ENCODE measurements at places on chromosomes 13 and 19.

DNA sequence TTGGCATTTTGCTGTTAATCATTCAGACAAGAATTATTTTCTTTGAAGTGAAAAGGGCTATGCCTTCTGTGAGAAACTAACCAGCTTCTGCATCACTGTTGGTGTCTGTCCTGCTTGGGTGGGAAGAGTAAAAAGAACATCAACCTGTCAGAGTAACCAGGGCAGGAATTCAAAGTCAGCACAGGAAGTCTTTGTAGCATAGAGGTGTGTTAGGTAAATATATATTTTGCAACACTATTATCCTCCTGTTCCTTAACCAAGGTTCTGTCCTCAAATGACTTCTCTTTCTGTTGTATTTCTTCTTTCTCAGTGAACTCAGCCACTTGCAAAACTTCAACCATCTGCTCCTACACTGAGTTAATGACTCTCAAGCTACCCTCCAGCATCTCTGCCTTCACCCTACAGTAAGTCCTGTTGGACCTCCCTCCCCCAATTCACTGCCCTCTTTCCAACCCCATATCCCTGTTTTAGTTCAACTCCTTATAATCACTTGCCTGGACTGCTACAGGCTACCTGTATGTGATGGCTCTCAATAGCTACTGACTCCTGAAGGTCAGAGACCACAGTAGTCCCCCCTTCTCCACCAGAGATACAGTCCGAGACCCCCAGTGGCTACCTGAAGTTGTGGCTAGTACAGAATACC is 49.9 kb downstream of the SMAD9 start:
- DNase-seq: no peak

DNA sequence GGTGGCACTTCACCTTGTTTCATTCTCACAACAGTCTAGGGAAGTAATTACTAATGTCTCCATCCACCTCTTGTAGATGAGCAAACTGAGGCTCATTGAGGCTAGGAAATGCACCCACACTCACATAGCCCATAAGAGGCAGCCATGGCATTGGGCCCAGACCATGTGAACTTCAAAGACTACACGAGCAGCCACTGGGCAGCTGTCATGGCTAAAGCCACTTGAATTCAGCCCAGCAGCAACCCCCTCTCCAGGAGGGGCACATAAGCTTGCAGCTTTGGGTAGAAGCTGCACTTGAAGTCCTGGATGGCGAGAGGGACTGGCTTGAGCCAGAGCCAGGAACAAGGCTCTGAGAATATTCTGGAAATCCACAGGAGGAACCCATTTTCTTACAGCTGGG is 13.4 kb downstream of the ALOX5AP start:
- DNase-seq: no peak

DNA sequence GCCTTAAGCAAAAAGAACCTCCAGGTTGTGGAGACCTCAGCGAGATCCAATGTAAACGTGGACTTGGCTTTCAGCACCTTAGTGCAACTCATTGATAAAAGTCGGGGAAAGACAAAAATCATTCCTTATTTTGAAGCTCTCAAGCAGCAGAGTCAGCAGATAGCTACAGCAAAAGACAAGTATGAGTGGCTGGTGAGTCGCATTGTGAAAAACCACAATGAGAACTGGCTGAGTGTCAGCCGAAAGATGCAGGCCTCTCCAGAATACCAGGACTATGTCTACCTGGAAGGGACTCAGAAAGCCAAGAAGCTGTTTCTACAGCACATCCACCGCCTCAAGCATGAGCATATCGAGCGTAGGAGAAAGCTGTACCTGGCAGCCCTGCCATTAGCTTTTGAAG is 58.5 kb downstream of the ARHGAP35 start:
- DNase-seq: no peak

- no peak for DNase-seq
Measured at GRCh38 chr13:97295283-97296182, 73.4 kb downstream of the MBNL2 start.

DNA sequence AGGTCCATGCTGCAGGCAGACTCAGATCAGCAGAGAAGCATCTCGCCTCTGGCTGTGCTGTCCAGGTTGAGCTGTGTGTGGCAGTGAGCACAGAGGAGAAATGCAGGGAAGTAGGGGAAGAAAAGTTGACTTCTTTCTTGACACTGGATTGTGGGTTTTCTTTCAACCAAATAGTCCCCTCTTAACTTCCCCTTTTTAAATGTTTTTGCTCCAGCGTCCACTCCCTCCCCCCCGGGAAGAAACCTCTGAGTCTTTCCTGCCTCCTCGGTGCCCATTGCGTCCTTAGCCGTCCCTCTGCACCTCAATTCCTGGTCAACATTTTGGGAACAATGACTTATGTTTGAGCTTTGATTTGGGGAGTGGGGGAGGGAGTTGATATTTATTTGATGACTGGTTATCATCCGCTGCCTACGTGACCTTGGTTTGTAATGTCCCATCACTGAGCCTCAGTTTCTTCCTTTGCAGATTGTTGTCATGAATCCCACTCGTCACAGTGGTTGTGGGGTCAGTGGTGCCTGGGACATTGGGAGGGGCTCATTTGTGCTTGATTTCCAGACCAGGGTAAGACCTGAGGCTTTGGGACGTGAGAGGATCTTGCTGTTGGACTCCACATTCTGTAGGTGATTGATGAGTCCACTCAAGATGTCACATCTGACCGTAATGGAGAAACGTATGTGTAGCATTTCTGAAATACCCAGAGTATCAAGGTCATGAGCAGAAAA is at the start of gene LILRB2:
TSS of gene LILRB2 (minus strand) at position 104 of the 722 bp plus-strand sequence. CDS start 614 bp downstream, outside the sequence.
- DNase-seq: peak; percentile 11

DNA sequence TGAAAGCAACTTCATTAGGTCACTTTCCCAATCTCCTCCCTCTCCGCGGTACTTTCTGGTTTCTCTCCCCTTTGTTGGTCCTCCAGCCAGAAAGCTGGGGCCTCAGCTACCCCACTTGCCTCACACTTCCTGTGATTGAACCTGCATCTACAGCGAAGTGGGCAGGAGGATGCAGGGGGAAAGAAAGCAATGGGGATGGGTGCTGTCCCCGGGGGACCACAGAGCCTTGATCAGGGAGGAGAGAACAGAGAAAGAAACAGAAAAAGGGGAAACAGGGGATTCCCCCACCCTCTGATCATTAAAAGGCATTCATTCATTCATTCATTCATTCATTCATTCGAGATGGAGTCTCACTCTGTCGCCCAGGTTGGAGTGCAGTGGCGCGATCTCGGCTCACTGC is 74.2 kb downstream of the TRPM4 start:
- no peak for DNase-seq

- no peak for DNase-seq
Measured at GRCh38 chr13:73335210-73335609, 276.4 kb downstream of the KLF5 start.

DNA sequence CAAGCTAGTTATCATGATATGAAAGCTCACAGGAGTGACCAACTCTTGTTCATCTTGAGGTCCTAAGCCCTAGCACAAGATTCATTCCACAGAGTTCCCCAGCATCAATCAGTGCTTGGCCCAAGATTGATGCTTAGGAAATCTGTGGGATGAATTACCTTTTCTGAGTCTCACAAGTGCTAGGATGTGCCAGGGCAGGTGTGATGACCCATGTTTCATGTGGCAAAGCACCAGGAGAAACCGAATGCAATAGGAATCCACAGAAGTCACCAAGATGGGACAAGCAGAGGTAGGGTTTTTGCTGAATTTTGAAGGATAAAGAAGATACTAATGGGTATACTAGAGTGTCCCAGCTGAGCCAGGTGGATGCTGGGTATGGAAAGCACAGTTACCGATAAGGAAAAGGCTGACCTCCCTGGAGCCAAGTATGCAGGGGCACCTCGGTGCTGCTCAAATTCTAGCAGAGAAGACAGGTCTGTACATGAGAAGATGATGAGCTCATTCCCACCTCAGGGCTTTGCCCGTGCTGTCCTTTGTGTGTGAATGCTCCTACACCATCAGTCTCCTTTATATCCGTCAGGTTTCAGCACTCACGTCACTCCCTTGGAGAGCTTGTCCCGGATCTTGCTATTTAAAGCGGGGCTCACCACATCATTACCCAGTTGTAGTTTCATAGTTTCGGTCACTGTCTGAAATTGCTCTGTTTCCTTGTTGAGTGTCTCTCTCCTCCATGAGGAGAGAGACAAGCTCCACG is 168.9 kb upstream of the TSC22D1 start:
- no peak for DNase-seq

- peak; percentile 70 for DNase-seq
Measured at GRCh38 chr13:77697217-77698103, at the start of gene SLAIN1. Gene SLAIN1, plus strand, starts transcription at chr13:77697687. Its CDS starts 227 bp downstream, at chr13:77697914.

- DNase-seq: no peak
Measured at GRCh38 chr13:26324294-26324693, 70.4 kb downstream of the CDK8 start.

DNA sequence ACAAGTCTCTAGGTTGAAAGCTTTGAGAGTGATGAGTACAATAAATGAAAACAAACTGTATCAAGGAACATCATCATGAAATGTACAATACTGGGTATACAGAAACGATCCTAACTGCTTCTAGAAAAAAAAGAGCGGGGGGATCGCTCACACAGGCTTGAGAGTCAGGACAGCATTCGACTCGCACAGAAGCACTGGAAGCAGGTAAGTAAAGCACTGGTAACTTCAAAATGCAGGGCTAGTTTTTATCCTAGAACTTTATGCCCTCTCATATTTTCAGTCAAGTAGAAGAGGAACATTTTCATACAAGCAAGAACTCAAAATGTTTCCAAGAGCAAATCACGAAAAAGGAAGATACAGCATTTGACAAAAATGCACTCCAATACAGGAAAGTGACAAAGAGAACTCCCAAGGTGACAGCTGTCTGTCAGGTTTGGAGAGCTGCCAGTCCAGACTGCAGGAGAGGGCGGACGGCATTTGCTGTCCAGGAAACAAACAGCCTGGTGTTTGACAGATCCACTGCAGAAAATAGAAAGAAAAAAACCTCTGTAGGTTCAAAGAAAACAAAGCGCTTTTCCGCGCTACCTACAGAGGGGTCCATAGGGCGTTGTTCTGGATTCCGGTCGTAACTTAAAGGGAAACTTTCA is 58.2 kb upstream of the XPO4 start:
- DNase-seq: no peak

DNA sequence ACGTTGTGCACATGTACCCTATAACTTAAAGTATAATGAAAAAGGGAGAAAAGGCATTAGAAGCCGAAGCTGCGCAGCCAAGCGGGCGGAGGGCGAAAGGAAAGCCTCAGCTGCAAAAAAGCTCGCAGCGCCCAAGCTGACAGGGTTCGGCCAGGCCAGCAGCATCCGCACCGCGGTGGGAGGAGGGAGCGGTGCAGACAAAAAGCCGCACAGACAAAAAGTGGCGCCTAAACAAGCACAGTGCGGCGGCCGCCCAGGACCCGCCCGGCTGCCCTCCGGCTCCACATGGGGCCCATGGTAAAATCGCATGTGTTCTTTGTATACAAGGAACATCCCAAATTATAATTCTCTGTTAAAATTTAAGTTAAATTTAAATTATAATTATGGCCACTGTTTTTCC is 42.4 kb downstream of the PSG3 start:
- no peak for DNase-seq

DNA sequence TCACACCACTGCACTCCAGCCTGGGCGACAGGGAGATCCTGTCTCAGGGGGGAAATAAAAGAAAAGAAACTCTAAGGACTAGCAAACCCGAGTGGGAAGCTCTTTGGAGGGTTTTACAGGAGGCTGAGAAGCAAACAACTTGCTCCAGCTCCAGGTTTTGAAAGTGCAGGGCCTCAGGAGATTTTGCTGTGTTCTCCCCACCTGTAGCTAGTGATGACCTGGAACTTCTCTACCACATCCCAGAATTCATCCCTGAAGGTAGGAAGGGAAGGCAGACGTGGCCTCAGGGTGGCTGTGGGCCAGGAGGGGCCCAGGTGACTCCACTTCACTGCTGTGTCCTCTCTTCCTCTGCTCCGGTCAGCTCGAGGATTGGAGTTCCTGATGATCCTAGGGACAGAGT is 16.3 kb upstream of the PSMD8 start:
- no peak for DNase-seq

GRCh38 chr13:43520351-43520750 is 266.4 kb downstream of the ENOX1 start:
- DNase-seq: no peak

- DNase-seq: no peak
Measured at GRCh38 chr19:35363711-35364425, 5.6 kb downstream of the FFAR3 start.

- no peak for DNase-seq
Measured at GRCh38 chr19:50877338-50877737, 4.1 kb downstream of the KLK2 start.

DNA sequence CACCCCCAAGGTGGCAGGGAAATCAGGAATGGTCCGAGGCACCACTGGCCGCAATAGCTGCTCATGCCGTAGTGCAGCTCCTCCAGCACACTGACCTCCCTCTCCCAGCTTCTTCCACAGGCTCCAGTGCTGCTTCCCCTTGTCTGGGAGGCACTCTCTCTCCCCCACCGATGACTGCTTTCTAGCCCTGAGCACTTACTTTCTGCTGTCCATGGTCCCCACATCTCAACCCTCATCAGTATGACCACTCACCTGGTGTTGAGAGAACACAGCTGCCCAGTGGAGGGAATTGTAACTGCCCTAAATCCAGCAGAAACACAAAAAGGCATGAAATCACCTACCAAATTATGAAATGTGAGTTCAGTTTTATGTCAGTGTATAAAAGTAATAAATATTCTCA is 28.9 kb upstream of the TPP2 start:
- DNase-seq: no peak

DNA sequence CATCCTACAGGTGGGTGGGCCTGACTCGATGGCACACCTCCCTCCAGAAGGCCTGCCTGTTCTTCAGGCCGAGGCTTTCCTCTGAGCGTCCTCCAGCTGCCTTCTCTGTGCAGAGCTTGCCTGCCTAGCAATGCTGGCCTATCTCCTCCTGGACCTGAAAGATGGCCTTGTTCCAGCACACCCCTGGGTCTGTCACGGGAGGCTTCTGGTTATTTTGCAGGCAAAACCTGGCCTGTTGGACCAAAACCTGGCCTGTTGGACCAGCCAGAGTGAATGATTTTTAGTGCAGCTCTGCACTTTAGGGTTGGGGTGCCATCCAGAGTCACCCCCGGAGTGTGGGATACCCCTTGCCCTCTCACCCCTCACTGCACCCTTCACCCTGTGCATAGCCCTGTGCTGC is 128.4 kb downstream of the KATNAL1 start:
- no peak for DNase-seq

DNA sequence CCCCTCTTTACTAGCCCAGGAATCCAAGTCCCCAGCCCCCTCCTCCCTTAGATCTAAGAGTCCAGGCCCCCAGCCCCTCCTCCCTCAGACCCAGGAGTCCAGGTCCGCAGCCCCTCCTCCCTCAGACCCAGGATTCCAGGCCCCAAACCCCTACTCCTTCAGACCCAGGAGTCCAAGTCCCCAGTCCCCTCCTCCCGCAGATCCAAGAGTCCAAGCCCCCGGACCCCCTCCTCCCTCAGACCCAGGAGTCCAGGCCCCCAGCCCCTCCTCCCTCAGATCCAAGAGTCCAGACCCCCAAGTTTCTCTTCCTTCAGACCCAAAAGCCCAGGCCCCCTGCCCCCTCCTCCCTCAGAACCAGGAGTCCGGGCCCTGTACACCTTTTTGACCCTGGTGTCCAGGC is 11.5 kb downstream of the SPACA6 start:
- DNase-seq: peak; percentile 61

DNA sequence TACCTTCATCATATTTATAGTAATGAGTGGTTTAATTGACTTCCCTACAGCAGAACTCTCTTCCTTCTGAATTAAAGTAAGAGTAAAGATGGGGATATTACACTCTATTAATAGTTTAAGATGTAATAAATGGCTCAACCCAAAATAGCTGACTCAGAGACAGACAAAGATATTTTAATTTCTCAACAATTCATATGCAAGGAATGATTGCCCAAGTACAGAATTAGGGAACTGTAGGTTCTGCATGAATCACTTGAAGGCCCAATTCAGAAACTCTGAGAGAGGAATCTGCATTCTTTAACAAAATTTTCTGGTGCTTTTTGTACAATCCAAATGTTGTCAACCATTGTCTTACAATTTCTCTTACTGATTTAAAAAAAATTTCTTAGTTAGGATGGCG is 42.9 kb upstream of the PCDH9 start:
- DNase-seq: no peak

All from left forelimb (tissue), 1 donor.